Occipital lobe (tissue), 3 donors: ENCODE measurements at places on chromosomes 2 and 18. TPM values are rescaled to one million over a fixed set of nuclear protein-coding genes. Genes with fewer than 3 reads are reported as not detected.

GCG gene
- not detected for total RNA-seq

NT5C1B gene
- not detected for total RNA-seq

DNA sequence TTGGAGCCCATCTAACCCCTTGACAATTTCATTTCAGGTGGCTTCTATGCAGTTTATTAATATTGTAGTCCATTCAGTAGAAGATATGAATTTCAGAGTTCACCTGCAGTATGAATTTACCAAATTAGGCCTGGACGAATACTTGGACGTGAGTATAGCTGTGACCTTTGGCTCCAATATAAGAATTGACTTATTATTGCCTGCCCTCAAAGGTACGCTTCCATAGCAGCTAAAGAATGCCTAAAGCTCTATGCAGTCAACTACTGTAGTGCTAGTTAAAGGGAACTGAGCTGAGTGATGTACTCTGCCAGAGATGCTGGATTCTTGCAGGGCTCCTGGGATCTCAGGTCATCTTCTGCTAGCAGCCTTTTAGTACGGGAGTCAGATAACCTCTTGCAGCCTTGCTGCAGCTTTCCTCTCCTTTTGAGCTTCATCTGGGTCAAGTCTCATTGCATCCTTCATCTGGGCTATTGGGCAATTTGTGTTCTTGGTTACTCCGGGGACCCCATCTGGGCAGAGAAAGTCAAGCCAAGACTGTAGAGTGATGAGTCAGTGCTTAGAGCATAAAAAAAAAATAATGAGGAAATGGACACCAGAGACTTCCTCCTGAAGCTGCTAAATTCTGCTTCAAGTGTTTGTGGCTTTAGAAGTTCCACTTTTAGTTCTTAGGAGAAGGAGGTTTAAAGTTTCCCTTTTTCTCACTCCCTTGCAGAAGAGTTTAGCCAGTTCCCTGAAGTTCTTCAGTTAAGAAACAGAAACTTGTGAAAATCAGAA is 105.6 kb downstream of the PRPF40A start:
- DNase-seq = no peak

GRCh38 chr18:55317864-55318263 is 270.1 kb downstream of the TCF4 start:
- no peak for DNase-seq

DNA sequence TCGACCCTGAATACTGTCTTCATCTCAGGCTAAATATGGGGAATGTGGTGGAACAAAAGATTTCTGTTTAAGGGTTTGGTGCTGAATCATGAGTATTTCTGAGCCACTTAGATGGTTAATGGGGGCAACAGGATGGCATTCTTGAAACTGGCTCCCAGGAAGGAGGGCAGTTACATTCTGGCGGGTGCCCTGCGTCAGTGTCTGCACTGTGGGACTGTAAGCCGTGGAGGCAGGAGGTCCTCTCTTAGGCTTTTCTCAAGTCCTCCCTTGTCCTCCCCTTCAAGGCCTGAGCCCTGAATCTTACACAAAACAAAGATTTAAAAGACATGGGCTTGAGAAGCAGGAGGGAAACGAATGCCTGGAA is 45.7 kb downstream of the PSD4 start:
- DNase-seq = no peak

- no peak for DNase-seq
Observed at GRCh38 chr2:201674298-201674697, 24.1 kb downstream of the MPP4 start.

DNA sequence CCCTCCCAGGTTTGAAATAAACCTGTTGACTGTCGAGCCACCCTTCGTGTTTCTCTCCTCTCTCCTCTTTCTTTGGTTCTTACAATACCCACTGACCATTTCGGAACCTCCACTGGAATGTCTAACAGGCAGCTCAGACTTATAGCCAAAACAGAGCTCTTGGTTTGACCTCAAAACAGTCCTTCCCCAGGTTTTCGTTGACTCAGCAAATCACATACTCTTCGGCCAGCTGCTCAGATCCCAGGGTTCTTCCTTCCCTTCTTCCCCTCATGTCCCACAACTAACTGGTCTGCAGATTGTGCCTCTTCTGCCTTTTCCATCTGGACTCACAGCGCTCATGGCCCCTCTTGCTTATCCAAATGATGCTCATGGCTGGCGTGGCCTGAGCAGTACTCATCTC is 4.7 kb downstream of the ARMC9 start:
- no peak for DNase-seq

DNA sequence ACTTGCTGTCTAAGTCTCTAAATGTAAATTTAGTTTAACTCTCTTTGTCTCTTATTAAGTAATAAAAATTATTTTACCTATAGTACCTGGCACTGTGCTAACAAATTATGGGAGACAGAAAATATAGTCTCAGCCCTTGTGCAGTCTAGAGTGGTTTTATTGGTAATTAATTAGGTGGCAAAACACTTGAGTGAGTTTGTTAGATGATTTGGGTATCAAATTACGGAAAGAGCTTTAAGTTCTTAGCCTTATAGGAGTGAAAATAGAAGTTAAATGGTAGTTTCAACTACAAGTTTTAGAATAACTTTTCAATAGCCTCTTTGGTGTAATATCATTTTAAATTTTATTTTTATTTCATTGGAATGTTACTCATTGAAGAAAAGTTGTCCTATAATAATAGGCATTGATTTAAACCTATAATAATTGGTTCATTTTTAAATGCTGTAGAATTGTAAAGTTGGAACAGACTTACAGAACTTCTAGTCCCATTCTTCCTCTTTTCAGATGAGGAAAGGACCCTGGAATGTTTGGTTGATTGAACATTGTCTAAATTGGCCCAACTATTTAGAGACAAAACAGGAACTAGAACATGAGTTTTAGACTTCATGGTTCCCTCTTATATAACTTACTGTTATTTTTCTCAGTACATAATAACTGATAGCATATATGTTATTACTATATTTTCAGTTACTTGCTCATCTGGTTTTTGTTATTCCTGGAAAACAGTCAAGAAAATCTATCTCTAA is 10.2 kb upstream of the HTR2B start:
- no peak for DNase-seq
